ENCODE measurements at places on chromosomes 2 and 18.
A peak's percentile ranks its signal among the peaks of the same experiment; 100 is the strongest.

- peak; percentile 19 for DNase-seq
Observed at GRCh38 chr2:107361751-107362381, 464.8 kb upstream of the RGPD4 start.

DNA sequence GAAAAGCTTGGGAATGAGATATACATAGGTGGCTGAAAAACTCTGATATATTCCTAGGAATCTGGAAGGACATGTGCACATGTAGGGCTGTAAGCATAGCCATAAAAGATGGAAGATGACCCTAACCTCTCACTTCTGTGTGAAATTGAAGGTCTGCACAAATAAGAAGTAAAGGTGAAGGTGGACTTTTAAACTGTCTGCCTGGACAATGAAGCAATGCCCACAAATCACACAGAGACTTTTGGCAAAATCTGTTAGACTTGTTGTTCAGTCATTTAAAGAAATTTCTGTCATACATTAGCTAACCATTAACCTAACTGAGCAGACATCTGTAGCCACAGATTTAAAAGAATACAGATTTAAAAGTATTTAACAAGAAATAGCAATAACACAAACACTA, 65.3 kb upstream of the CCDC178 start:
- no peak for DNase-seq

GRCh38 chr2:9717886-9718451, 87.2 kb upstream of the YWHAQ start:
- no peak for DNase-seq

DNA sequence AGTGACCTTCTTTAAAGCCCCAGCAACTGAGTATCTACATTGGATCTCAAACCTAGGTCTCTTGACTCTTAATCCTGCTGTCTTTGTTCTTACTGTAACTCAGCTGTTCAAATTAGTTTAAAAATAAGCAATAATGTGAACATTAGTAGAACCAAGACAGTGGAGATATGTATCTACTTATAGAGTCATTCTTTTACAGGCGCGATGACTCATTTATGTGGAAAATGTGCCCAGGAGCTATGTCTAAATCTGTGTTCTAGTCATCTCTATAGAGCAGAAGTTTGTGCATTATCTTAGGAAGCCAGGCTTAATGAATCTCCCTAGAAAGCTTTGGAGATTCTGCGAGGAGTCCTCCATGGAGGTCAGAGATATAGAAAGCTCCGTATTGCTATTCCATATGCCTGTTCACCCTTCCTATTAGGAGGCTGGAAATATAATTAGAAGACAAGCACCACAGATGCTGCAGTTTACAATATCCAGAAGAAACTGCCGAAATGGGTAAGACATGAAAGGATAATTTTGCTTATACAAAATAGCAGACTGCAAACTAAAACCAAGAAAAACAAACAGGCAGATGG, 211.6 kb downstream of the TRIB2 start:
- no peak for DNase-seq

DNA sequence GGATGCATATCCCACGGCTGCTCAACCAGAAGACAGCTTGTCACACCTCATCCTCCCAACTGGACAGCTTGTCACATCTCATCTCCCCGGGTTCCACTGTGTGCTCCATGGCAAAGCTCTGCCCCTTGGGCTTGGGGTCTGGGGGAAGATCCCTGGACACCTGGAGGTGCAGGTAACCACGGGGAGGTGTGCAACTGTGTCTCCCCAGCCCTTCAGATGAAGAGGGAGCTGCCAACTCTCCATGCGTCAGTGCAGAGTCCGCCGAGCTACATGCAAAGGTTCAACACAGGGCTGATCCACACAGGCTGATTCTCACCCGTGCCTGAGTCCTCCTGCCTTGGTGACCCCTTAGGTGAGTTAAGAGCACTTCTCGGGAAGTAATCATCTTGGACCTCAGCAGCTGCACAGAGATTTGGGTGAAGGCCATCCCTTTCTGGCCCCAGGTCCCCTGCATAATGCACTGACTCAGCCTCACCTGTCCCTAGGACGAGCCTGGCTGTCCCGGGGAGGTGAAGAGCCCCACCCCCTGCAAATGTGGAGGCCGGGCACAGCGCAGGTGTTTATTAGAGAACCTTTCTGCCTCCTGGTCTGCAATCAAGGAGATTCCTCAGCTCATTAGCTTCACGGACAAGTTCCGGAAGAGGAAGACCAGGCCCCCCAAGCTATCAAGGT, 157.9 kb downstream of the PXDN start:
- DNase-seq = no peak

- DNase-seq = no peak
Observed at GRCh38 chr2:28274911-28275685, 117.6 kb upstream of the FOSL2 start.

DNA sequence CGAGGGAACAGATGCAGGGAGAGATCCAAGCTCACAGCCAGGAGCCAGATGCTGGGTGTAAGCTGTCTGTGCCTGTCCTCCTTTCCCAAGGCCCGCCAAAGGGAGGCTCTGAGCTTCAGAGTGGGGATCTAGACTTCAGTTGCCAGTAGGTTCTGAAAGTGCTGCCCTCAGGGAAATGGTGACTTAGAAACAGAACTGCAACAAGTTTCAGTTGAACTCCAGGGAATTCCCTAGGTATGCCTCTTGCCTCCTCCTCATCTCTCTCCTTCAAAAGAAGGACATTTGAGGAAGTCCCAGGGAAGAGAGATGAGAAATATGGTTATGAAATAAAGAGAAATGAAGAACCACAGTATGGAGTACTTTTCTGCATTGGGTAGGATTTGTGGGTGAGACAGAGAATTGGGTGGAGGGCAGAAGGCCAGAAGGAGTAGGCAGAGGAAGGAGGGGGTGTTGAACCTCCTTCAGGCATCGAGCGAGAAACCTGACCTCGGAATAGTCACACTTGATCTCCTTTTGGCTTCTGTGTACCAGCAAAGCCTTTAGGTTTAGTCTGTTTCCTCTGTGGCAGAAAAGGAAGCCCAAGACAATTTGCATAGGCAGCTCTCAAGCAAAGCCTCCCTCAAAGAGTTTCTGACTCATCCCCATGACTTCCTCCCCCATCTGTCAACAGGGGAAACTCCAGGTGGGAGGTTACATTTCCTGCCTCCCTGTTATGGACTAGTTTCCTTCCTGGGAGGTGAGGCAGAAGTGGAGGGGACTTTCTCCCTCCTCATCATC, 45.7 kb downstream of the QPCT start:
- DNase-seq = no peak

DNA sequence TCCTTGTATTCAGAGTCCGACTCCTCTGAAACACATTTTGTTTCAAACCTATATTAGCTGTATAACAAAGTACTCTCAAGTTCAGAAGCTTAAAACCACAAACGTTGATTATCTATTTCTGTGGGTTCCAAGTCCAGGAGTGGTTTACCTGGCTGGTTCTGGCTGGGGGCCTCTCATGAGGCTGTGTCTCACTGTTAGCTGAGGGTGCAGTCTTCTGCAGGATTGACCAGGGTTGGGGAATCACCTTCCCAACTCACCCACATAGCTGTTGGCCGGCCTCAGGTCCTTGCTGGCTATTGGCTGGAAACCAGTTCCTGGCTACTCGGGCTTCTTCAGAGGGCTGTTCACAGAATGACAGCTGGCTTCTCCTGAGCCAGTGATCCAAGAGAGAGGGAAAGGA, 18.0 kb upstream of the ATIC start:
- no peak for DNase-seq

DNA sequence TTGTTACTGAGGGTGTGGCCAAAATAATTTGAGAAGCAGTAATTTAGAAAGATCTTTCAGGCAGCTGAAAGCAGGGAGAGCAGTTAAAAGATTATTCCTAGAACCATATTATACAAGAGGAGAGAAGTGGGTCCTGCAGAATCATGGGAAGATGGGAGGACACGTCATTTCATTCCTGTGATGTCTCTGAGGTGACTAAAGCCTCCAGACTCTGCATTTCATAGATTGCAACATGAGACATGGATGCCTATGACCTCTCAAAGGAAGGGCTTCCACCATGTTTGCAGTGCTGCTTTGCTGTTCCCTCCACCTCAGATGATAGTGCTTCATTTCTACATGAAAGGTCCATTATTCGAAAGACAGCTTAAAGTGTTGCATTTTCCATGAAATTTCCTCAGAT, 788.4 kb downstream of the TSN start:
- DNase-seq = no peak

DNA sequence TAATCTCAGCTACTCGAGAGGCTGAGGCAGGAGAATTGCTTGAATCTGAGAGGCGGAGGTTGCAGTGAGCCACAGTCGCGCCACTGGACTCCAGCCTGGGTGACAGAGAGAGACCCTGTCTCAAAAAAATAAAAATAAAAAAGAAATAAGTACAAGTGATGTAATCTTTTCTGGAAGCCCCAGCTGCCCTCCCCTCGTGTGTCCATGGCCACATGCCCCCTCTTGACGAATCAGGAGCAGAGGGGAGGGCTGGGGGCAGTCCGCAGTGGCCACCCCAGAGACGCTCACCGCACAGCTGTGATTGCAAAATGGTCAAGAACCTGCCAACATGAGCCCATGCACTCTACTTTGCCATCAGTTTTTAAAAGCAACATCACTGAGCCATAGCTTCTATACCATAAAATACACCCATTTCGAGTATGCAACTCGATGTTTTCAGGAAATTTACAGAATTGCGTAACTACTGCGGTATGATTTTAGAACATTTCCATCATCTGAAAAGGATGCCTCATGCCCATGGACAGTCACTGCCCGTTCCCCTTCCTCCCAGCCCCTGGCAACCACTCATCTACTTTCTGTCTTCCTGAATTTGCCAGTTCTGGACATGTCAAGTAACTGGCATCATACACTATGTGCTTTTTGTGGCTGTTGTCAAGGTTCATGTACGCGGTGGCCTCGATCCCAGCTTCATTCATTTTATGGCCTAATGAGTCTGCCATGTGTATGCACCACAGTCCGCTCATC, 88.1 kb downstream of the NDUFA10 start:
- no peak for DNase-seq

DNA sequence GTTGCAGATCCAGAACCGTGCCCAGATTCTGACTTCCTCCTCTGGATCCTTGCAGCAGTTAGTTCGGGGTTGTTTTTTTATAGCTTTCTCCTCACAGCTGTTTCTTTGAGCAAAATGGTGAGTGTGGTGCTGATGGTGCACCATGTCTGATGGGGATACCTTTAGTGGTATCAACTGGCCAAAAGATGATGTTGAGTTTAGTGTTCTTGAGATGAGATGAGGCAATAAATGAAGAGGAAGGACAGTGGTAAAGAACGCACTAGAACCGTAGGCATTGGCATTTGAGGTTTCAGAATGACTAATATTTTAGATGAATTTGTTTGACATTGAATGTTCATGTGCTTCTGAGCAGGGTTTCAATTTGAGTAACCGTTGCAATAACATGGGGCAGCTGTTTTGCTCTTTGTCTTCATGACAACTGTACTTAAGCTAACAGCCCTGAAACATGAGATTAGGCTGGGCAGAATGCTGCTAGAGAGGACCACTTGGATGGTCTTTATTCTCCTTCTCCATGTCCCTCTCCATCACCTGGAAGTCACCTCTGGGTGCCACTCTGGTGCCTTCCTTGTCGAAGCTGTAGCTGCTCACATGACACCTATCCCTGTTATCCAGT, 3.9 kb downstream of the CTLA4 start:
- DNase-seq = no peak

- DNase-seq = no peak
Observed at GRCh38 chr2:140589696-140590095, 1541.1 kb downstream of the LRP1B start.

DNA sequence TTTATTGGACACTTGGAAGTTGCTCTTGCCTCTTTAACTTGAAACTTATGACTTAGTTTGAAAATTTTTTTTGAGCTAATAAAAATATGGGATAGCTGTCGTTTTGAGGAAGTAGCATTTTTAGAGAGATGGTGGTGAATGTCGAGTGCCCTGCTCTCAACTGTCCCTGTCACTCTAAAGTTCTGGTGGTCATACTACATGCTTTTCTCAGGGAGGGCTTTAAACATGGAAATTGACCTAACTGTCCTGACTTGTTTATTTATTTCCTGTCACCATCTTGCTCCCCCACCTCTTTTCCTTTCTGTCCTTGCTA, 16.0 kb downstream of the CEP192 start:
- no peak for DNase-seq

GRCh38 chr2:240465765-240466578, 30.5 kb downstream of the GPC1 start:
- DNase-seq = no peak

DNA sequence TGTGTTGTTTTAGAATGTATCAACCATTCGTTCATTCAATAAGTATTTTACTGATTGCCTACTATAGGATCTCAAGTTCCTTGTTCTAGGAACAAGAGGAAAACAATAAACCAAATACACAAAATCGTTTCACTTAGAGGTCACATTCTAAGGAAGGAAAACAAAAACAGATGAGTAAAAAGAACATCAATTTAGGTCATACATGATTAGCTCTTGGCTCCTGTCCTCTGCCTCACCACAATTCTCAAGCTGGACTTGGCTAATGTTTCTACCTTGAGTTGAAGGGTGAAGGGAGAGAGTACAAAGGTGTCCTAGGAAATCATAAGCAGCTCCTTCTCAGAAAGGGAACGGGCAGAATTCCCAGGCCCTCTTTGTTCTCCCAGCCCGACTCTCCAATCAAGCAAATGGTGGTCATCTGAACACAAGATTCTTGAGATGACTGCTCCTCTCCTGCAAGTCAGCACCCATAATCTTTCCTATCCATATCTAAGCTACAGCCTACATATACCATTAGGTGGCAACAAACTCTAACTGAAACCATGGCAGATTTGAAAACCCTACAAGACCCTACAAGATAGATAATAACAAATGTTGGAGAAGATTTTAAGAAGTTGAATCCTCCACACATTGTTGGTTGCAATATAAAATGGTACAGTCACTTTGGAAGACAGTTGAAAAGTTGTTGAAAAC, 76.0 kb downstream of the CBLN2 start:
- no peak for DNase-seq

DNA sequence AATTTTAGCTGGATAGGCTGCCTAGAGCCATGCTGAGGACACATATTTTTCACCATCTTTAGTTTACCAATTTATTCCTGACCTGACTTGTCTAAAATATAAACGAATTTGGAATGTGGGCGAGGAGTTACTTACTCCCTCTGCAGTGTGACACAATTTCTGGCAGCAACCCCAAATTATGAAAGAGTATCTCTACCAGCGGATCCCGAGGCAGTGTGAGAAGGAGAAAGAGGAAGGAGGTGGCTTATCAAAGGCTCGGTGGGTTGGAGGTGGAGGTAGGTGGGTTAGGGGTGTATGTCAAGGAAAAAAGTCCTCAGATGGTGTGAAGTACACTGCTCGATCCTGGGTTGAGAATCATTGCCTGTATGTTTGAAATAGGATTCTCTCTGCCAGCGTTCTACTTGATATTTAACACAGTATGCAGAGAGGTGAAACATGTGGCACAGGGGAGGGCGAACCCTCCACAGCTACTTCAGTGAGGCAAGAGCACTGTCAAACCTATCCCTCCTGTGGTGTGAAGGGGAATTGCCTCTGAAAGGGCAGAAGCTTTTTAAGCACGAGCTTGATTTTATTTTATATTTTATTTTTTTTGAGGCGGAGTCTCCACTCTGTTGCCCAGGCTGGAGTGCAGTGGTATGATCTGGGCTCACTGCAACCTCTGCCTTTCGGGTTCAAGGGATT, 76.0 kb downstream of the RFTN2 start:
- no peak for DNase-seq
